ENCODE measurements at places on chromosomes 11 and 22. TPM values are rescaled to one million over a fixed set of nuclear protein-coding genes. Genes with fewer than 3 reads are reported as not detected.

The ANGPTL5 gene
- total RNA-seq = 0.92 TPM

The PVALB gene
- not detected for total RNA-seq

The RPS19BP1 gene
- 54.6 TPM for total RNA-seq

The CFL1 gene
- 1,495 TPM for total RNA-seq

The KCTD14 gene
- 0.25 TPM for total RNA-seq

The SAA4 gene
- total RNA-seq = not detected

The UBQLNL gene
- 0.13 TPM for total RNA-seq

Data from aortic smooth muscle cell (primary cell).